ENCODE measurements at places on chromosomes 11 and 22.

GRCh38 chr11:115522302-115522701 is 18.1 kb upstream of the CADM1 start:
- DNase-seq = no peak

DNA sequence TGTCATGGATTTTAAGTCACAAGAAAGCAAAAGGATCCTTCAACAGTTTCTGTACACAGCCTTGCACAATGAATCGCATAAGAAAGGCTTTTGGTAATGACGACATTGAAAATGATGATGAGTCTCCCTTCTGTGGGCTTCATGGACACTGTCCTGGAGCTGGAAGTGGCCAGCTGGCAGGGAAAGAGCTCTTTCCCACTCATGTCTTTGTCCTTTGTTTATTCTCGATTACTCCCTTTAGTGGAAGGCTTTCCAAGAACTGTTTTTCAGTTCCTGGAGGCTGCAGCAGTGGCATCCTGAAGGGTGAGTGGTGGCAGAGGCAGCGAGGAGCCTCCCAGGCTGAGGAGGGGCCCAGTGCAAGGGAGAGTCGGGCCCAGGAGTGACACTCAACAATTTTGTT is 505.2 kb downstream of the NTM start:
- no peak for DNase-seq

GRCh38 chr11:40290171-40290631 is 1169.3 kb downstream of the LRRC4C start:
- DNase-seq = no peak

GRCh38 chr22:38729946-38730345 is 24.2 kb downstream of the GTPBP1 start:
- no peak for DNase-seq

DNA sequence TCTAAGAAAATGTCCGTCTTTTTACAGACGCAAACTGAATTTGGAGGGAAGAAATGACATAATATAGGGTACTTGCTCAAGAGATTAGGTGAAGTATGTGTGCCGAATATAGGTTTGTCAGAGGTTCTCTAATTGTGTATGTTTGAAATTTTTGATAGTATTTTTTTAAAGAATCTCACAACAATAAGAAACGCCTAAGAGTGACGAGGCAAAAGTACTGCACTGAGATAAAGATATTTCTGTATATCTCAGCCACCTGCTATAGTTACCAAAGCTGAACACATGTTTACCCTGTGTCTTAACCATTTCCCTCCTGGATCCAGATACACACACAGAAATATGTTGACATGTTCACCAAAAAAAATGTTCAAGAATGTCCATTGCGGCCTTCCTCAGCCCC is 92.0 kb downstream of the PRMT3 start:
- no peak for DNase-seq

- peak; percentile 5 for DNase-seq
These were observed 28.7 kb upstream of the MMP20 start for GRCh38 chr11:102653744-102654291.

DNA sequence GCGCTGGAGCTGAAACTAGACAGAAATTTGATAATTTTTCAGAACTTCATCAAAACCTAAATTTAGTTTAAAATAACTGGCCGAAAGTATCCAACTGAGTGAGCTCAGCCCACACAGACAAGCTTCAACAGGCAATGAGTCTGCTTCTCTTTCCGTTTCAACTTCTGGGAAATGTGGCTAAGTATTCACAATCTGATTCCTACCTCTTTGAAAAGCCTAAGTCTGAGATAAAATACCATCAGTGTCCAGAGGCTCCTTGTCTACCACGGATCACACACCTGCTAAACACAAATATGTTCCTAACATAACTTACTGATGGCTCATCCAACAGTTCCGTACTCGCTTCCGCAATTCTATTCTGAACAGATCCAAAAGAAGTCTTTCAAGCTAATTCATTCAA is 8.5 kb downstream of the SIK3 start:
- DNase-seq = no peak

Data from inflammatory macrophage treated with lipopolysaccharide for 4 hours (primary cell).